ENCODE measurements at places on chromosomes 12 and 14.
A peak's percentile ranks its signal among the peaks of the same experiment; 100 is the strongest.

- DNase-seq = no peak
These were observed 27.7 kb upstream of the RNU6-8 start for GRCh38 chr14:32230695-32231280.

DNA sequence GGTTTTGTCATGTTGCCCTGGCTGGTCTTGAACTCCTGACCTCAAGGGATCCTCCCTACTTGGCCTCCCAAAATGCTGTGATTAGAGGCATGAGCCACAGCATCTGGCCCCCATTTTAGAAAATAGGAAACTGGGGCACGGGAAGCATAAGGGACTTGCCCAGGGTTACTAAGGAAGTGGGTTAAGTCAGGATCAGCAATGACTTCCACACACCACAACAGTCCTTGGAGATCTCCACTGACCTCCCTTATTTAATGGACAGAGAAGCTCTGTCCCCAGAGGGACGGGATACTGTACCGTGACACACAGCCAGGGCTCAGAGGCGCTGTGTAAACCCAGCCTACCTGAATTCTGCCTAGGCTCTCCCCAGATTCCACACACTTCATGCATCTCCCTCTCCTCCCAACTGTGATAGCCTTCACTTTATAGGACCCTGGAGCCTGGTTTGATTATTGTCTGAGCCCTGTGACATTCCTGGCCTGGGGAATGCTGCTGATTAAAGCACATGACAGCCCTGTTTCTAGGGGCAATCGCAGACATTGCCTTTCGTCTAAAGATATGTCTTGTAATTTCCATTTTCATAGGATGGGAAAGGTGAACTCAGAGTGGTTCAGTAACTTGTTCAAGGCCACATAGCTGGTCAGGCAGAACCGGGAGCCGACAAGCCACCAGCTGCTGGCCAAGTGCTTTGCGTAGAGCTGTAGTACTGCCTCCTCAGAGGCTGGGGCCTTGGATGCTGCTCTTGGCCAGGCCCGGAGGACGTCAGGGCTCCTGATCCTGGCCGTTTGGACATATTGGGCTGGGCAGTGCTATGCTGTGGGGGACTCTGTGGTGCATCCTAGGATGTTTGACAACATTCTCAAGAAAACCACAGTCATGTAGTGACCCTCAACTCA lies 20.8 kb downstream of the SERPINA1 start:
- DNase-seq = no peak

DNA sequence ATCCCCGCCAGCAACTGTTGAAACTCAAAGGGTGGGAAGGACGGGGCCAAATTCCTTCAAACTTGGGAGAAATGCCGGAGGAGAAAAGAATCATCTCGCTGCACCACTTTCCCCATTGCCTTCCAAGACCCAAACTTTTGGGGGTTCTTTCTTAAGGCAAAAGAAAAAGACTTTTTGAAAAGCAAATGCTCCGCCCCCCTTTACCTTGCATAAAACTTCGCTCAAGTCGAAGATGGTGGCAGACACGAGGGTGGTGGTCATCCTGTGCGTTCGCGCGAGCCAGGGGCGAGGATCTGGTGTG lies 239 bp downstream of the ZFP36L1 start:
- DNase-seq = no peak

GRCh38 chr14:35163384-35163783 lies 41.0 kb downstream of the PRORP start:
- no peak for DNase-seq

DNA sequence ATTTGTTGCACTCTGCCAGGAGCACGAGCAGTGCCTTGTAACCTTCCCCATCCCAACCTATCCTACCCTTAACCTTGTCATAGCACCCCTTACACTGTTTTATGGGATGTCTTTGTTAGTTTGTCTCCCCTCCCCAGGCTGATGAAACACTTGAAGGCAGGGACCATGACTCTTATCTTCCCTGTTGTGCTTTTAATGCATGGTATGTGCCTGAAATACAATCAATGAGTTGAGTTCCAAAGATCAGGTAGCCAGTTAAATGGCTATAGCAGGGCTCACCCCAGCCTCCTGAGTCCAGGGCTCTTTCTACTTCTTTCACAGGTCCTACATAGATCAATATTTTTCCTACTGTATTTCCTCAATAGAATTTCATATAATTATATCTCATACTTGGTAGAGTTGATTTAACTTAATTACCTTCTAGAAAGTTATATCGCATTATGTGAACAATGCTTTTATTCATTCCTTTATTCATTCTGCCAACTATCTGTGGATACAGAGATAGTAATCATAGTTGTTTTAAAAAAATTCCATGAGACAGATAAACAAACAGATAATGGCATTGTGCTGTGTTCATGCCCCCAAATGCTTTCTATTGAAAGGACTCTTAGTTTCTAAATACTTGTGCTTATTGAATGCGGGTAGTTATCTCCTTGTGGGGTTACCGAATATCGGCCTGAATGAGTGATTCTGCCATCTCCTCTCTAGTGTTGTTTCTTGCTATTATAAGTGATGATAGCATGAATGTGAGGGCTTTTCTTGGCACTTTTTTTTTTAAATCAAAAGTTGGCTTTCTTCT lies 347.4 kb downstream of the NPAS3 start:
- DNase-seq = no peak

DNA sequence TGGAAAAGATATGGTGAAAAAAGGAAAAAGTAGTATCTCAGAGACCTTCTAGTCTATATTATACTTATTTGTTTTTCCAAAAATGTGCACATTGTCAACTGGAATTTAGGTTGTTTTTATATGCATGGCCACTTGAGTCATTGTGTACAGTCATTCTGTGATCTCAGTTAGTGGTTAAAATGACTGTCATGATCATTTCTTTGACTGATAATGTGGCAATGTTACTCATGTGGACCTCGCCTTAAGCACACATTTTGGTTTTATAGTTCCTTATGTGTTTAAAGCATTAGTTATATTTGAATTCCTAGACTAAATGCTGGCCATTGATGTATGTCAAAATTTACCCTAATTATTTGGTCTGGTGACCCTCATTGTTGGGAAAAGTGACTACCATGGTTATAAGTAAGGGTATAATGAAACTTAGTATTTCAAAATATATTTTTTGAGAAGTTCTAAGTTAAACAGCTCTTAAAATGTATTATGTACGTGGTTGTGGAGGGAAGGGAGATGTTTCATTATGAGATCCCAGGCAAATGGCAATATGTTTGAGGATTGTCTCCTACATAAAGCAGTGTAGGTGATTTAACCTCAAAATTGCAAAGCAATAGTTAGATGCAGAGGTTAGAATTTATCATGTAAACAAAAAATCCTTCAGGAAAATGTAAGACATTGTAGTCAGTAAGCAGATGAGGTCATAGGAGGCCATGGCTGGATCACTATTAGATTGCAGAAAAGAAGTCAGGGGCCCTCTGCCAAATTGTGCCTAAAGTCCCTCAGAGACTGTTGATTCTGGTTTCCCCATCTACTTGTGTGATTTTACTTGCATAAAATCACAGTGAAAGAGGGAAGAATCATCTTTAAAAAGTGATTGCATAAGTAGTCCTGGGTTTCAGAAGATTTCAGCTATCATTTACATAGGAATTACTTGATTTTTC lies 17.5 kb downstream of the PNMA1 start:
- no peak for DNase-seq

GRCh38 chr12:21773263-21773741 lies 1.2 kb downstream of the KCNJ8 start:
- DNase-seq = peak; percentile 21

DNA sequence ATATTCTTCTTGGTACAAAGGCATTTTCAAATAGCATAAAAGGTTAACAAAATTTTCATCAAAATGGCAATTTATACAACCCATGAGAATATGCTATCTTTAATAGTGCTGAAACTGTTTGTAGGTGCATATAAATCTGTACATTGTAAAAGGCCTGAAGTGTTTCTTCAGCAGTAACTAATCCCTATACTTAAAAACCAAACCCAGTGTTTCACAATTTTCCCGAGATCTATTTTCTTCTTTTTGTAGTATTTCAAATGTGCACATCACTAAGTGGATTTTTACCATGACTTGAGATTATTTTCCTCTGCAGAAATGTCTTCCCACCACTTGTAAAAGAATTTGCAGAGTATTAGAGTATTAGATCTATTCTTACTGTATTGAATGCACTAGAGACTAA lies 76.5 kb downstream of the FERMT2 start:
- DNase-seq = no peak

DNA sequence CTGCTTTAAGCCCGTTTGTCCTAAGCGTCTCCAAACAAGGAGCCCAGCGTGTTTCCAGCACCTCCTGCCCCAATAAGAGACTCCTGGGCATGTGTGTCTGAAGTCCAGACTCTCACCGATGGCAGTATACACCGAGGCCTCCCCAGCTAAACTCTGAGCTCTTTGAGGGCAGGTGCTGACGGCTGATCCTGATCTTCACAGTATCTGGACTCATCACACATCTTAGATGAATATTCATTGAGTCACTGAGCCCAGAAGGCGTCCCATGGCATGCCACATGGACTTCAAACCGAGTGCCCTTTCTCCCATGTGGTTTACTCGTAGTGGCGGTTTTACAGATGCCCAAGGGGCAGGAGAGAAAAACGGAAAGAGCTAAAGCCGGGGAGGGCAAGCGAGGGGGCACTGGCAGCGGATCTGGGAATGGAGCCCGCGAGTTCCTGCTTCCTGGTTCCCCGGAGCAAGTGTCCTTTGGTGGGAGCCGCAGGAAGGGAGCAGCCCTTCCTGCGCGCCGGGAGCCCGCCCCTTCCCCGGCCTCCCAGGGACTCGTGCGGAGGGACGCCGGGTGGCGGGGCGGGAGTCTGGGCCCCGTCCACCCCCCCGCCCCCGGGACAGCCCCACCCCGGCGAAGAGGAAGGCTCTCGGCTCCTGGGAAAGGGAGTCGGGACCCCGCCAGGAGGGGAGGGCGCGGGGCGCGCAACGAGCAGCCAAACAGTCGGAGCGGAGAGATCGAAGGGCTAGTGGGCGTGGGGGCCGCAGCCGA lies 585 bp upstream of the TEAD4 start:
- DNase-seq = peak; percentile 79

DNA sequence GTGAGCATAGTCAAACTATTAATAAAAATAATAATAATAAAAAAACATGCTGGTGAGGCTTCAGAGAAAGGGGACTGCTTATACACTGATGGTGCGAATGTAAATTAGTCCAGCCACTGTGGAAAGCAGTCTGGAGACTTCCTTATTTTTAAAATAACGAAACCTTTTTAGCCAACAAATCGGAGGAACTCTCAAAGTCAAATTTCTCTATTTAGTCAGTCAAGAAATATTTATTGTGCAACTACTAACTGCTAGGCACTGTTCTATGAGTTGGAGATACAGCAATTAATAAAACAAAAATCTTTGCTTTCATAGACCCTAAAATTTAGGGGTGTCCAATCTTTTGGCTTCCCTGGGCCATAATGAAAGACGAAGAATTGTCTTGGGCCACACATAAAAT lies 10.8 kb downstream of the TAOK3 start:
- no peak for DNase-seq

DNA sequence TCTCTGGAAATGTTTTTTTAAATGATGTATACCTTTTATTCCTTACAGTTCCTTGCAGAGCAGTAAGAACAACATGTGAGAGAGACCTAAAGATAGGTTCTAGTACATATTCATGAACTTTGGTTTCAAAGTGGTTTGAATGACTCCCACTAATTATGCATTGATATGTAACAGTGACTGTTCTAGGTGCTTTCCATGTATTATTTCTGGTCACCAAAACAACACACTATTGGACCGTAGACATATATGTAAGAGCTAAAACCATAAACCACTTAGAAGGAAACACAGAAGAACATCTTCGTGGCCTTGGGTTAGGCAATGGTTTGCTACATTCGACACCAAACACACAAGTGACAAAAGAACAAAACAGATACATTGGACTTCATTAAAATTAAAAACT lies 37.9 kb downstream of the SOX5 start:
- no peak for DNase-seq

- DNase-seq = no peak
These were observed 24.7 kb upstream of the GLIPR1 start for GRCh38 chr12:75455839-75456238.

DNA sequence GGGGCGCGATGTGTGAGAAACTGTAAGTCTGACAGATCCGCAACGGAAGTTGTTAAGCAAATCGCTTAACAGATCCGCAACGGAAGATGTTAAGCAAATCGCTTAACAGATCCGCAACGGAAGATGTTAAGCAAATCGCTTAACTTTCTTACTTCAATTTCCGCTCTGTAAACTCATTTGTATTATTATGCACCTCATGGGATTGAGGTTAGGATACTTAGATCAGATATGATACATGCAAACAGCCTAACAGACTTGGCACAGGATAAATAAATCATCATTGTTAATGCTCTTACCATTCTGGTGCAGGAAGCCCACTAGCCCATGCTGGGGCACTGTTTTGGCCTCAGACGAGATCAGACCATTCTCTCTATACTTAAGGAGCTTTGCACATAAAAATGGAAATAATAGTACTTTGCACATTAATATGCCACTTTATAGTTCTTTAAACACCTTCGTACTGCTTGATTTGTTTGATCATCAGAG lies 399 bp downstream of the NCAPD2 start:
- no peak for DNase-seq

DNA sequence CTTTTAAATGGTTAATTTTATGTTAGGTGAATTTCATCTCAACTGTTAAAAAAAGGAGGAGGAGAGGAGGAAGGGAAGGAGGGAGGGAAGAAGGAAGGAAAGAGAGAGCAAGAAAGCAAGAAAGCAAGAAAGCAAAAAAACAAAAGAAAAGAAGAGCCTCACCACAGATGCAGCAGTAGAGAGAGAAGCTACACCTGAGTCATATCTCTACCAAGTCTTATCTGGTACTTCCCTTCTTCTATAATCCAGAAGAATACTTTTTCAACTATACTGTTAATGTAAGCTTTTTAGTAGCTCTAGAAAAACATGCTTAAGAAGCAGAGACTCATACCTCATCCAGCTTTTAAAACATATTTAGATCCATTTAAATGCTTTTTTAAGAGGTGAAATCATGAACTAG lies 5.6 kb upstream of the IL26 start:
- DNase-seq = no peak

GRCh38 chr12:5023842-5024241 lies 19.8 kb upstream of the KCNA5 start:
- no peak for DNase-seq

DNA sequence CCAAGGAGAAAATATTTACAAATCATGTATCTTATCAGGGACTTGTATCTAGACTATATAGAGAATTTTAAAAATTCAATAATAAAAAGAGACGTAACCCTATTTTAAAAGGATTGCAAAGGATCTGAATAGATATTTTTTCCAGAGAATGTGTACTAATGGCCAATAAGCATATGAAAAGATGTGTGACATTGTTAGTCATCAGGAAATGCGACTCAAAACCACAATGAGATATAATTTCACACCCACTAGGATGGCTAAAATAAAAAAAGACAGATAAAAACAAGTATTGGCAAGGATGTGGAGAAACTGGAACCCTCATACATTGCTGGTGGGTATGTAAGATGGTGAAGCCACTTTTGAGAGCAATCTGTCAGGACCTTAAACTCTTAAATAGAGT lies 141.9 kb upstream of the BMP4 start:
- DNase-seq = no peak

GRCh38 chr12:120121766-120122293 lies 5.3 kb upstream of the RAB35 start:
- DNase-seq = no peak

- DNase-seq = no peak
These were observed 401.4 kb downstream of the ZFP36L1 start for GRCh38 chr14:68391311-68392014.

Measured in H1 (cell line).